ENCODE measurements at places on chromosomes 7 and 10.

- no peak for DNase-seq
Measured at GRCh38 chr7:128838109-128838779, 8.0 kb downstream of the FLNC start.

DNA sequence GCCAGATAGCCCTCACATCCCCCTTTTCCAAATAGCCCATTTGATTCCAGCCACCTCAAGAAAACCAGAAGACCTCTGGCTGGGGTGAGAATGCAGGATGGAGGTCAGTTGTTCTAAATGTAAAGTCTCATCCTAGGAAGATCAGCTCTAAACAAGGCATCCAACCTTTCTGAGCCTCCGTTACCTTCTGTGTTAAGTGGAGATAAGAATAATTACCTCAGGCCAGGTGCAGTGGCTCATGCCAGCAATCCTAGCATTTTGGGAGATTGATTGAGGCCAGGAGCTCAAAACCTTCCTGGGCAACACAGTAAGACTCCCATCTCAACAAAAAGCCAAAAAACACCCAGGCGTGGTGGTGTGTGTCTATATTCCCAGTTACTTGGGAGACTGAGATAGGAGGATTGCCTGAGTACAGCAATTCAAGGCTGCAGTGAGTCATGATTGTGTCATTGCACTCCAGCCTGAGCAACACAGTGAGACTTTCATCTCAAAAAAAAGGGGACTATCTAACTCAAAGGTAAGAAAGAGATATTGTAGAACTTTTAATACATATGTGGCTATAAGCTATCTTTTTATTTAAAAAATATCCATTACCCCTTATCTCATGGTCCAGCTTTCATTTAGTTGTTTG is 43.5 kb downstream of the PRTFDC1 start:
- DNase-seq, result no peak

DNA sequence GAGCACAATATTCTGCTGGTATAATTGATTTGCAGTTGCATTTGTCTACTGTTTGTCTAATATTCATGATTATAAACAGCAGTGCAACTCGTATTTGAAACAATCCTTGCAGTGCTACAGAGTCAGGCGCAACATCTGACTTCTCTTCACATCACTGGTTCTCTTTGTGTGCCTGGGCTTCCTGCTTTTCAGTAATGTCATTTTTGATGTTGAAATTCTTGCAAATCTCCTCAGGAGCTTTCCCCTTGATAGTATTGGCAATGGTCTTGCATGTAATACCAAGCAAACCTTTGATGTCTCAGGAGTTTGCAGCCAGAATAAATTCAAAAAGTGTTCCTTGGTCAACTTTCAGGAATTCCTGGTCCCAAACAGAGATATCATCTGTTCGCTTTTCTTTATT is 20.2 kb downstream of the HPS6 start:
- DNase-seq, result no peak

GRCh38 chr7:152911922-152912321 is 152.4 kb downstream of the ACTR3B start:
- no peak for DNase-seq
